M059J (cell line): ENCODE measurements at places on chromosomes 5 and 9.

DNA sequence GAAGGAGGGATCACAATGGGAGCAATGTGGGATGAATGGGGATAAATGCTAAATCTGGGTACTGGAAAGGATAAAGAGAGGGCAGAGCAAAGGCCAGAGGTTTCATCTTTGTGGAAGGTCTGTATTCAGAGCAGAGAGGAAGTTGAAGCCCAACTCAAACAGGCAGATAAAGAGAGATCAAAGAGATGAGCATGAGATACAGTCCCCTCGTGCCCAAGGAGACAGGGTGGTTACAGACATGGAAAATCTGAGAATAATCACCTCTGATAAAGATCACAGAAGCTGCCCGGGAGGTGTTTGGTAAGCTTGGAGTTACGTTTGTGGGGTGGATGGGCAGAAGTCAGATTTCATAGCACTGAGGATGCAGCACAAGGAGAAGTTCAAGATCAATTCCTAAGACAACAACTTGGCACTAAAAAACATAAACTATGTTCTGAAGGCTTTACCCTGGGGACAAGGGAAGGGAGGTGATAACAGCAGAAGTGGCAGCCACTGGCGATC, 459 bp upstream of the ERAP2 start:
- DNase-seq, result peak; percentile 78

DNA sequence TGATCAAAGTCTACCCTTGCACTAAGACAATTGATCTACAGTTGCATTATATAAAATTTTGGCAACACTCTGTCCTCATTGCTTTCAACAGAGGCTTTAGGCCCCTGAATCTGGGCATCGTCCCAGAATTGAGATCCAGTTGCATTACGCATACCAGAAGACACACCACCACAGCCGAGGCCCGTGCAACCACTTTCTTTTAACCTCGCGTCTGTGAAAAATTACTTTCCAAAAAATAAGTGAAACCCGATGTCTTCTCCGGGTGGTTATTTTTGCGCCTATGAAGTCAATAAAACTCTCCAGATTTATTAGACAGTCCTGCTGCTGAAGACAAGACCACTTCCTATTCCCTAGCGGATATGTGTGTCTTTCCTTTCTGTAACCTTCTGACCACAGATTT, 52.1 kb upstream of the NFIB start:
- peak; percentile 87 for DNase-seq

GRCh38 chr9:92963831-92964606, 16.7 kb downstream of the FGD3 start:
- no peak for DNase-seq

DNA sequence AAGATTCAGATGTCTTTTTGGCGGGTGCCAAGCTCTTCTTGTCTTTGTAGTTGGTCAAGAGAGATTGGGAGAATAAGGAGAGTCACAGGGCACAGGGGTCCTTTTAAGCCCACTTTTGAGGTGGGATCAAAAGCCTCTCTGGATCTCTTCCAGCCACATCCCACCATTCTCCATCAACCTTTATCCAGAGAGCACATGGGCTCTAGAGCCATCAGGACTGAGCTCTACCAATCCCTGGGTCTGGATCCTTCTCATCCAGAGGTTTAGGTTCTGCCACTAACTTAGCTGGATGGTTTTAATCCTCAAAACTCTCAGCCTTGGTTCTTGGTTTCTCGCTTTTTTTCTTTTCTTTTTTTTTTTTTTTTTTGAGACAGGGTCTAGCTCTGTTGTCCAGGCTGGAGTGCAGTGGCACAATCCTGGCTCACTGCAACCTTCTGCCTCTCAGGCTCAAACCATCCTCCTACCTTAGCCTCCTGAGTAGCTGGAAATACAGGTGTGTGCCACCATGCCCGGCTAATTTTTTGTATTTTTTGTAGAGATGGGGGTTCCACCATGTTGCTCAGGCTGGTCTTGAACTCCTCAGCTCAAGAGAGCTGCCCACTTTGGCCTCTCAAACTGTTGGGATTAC, 44.6 kb upstream of the MATR3 start:
- DNase-seq, result no peak

DNA sequence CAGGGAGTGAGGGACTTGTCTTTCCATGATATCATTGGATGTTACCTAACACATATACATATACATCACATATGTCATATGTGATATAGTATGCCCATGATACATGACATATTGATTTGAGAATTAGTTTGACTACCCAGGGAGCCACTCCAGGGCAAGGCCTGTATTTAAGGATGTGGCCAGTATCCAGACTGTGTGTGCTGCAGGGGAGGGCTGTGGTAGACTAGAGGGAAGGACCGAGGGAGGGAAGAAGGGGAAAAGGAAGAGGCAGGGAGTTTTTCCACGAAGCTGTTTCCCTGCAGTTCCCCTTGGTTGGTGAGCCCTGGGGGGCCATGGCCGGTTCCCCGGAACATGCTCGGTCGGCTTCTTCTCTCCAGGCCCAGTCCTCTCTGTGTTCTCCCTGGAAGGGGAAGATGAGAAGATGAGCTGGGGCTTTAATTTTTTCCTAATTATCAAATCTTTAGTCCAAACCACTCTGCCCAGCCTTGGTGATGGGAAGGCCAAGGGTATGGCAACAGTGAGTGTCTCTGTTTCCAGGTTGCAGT, 48.7 kb downstream of the NSUN2 start:
- no peak for DNase-seq

- peak; percentile 100 for DNase-seq
Measured at GRCh38 chr9:127919253-127919815, 2.5 kb upstream of the ST6GALNAC4 start.

- DNase-seq, result no peak
Measured at GRCh38 chr5:7474821-7475403, 79.0 kb downstream of the ADCY2 start.

DNA sequence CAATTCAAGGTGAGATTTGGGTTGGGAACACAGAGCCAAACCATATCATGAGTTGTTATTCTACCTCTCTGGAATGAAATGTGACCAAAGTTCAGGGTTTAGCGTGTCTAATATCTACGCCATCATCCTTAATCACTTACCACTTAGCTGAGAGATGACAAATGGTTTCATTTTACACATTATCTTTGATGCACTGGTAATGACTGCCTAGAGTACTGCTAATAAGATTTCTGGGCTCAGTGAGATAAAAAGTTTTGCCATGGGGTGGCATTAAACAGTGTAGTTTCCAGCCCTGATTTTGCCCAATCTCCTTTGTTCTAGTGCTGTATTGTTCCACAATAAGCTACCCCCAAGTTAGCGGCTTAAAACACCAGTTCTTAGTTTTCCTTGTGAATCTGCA, 367.2 kb downstream of the MLLT3 start:
- peak; percentile 12 for DNase-seq

GRCh38 chr9:35869621-35870216, 482 bp downstream of the OR13J1 start:
- no peak for DNase-seq

DNA sequence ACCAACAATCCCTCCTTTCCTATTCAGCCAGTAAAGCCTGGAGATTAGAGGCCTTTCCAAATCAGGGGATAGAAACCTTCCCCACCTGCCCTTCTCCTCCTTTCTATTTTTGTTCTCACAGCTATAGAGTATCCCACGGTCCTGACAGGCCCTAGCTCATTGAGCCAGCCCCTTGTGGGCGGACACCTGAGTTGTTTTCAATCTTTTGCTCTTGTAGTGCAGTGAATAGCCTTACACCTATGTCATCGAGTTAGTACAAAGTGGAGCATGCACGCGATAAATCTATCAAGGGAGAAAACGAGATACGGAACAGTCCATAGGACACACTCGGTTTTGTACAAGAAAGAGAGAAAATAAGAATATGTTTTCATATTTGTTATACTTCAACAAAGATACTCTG, 77.2 kb downstream of the TSPAN17 start:
- no peak for DNase-seq

DNA sequence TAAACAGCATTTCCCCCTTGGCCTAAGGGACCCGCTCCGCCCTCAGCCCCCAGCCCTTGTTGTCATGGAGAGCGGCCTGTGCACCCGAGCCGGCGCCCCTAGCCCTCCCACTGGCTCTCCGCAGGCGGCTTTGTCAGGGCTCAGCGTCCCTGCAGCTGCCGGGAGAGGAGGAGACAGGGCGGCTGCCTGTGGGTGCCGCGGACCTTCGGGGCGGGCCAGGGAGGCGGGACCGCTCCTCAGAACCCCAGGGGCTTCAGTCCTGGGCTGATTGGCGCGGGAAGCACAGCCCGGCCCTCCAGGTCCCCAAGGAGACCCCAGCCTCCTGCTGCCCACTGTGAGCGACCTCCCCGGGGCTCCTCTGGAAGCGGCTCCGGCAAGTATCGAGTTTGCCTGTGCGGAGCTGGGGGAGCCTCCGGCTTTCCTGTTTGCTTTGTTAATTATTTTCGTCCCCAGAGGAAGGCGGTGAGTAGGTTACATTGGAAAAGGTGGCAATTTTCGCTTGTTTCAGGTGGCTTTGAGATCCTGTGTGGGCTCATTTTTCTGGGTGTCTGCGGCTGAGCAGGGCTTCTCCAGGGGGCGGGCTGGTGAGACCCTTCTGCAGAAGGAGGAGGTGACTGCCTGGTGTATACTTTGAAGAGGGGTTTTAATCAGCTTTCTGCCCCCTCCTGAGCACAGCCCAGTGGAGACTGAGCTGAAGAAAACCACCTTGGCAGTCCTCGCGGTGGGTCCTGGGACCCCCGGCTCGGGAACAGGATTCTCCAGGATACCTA, at the start of gene FGD3:
FGD3 (plus strand) TSS at position 256 of the 770 bp plus-strand sequence. CDS start 28,734 bp downstream, outside the sequence.
- DNase-seq, result no peak

- no peak for DNase-seq
Measured at GRCh38 chr5:122545986-122546385, 228.9 kb upstream of the SNX2 start.

GRCh38 chr5:127227881-127228280, 62.7 kb upstream of the MEGF10 start:
- no peak for DNase-seq

DNA sequence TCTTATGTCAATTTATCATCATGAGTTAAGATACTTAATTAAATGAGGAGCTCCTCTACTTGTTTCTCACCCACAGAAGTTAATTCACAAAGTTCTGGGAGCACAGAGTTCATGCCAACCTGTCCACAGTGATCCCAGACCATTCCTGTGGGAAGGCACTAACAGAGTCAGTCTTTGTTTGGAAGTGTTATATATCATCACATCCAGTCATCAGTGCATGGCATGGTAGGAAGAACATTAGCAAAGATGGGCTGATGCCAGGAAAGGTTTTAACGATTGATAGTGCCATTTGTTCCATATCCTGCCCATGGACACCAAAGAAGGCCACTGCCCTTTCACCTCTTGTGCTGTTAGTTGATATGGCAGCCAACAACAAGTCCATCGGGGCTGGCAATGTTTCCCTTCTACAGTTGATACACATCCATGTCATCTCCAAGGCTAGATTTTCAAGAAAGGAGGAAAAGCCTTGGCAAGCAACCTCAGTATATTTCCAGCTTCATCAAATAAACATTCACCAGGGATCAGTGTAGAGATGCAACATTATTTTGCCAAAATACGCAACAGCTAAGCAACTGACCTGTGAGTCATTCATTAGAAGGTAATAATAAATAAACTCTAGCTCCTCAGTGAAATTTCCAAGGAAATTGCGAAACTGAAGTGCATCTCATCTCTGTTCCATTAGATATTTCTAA, 169.6 kb downstream of the RORB start:
- DNase-seq, result peak; percentile 8

DNA sequence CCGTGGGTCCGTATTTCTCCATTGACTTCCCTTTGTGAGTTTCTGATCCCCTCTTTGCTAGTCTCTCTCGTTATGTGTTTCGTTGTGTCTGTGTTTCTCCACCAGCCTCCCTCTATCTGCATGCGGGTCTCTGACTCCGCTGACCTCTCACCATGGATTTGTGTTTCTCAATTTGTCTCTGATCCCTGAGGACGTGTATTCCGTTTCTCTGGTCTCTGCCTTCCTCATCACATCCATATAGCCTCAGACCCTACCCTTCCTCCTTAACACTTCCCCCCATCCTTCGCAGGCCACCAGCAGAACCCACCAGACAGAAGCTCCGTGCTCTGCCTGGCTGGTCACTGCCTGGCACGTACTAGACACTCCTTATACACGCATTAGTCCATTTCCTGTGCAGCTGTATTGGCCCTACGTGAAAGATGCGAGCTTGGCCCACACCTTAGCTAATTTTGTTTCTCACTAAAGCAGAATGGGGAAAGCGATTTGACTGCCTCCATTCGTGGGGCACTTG, 631 bp downstream of the B4GALT7 start:
- no peak for DNase-seq

GRCh38 chr9:119639287-119639955, 270.2 kb upstream of the BRINP1 start:
- DNase-seq, result peak; percentile 11

DNA sequence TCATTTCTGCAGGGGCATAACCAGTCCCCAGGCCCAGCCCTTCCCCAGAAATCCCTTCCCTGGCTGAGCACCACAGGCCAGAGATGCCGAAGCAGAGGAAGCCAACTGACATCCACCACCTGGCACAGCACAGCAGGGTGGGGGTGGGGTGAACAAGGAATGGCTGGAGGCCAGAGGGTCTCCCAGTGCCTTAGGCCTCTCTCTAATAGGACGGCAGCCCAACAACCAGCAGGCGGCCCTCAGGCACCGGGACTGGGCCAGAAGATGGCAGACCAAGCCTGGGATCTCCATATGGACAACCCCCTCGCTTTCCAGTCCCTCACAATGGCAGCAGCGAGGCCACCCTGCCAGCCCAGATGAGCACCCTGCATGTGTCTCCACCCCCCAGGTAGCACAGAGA, 13.2 kb downstream of the PDLIM4 start:
- no peak for DNase-seq

- DNase-seq, result peak; percentile 67
Measured at GRCh38 chr5:25107853-25108252, 463.1 kb upstream of the CDH10 start.

GRCh38 chr5:129078247-129078646, 16.3 kb upstream of the ISOC1 start:
- no peak for DNase-seq

- DNase-seq, result no peak
Measured at GRCh38 chr5:105350486-105351140, 1788.0 kb upstream of the NUDT12 start.

- DNase-seq, result no peak
Measured at GRCh38 chr5:133527311-133527710, 85.0 kb downstream of the FSTL4 start.

DNA sequence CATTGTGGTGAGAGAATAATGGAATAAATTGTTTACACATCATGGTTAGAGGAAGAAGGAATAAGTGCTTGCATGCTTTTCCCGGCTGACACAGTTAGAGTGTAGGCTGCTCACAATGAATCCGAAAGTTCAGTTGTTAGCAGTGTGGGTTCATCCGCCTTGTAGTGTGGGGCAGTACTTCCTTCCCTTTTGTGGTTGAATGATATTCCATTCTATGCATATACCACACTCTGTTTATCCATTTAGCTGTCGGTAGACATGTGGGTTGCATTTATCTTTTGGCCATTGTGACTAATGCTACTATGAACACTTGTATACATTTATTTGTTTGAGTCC, 84.0 kb downstream of the COL5A1 start:
- DNase-seq, result no peak

- DNase-seq, result no peak
Measured at GRCh38 chr5:172733974-172734346, 37.0 kb downstream of the DUSP1 start.

- no peak for DNase-seq
Measured at GRCh38 chr5:75043633-75044264, 8.6 kb downstream of the GCNT4 start.

GRCh38 chr9:110799396-110799795, 130.8 kb downstream of the MUSK start:
- peak; percentile 25 for DNase-seq
